Activated T-cell treated with anti-CD3 and anti-CD28 coated beads, Interleukin-2, amount 50 U/mL, for 48 hours (primary cell): ENCODE measurements at places on chromosomes 7 and 10.

GRCh38 chr7:50492770-50493519 is 42.8 kb upstream of the FIGNL1 start:
- no peak for DNase-seq

DNA sequence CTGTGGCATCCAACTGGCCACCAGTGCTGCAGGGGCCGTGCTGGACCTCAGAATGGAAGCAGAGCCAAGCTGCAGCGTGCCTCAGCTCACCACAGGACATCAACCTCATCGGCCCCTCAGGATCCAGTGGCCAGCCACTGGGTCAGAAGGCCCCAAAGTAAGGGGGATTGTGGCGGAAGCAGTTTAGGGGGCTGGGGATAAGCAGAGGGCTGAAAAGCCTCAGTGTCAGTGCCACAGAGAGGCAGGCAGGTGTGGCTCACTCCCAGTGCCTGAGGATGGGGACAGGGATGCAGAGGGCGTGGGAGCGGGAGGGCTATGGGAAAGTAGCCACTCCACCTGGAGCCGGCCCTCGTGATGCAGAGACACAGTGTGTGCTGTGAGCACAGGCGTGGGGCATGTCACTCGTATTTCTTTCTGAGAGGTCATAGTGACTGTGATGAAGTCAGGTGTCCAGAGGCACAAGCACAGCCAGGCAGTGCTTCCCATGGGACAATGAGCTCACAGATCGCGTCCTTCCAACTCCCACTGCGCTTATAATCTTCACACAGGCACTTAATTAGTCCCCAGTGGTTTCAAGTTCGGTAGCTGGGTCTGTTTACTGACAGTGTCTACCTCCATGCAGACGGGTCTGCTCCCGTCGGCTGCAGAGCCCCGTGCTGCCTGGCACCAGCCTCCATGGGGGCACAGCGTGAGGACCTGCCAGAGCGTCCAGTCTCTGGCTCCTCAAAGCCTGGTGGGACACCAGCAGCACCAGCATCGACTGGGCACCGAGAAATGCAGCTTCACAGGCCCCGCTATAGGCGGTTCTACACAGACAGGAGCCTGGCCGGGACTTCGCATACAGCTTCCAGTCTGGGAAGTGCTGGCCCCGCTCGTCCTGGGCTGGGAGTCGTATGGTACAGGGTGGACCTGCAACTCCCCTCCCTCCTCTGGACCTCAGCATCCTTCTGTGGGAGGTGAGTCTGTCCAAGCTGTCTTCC is 42.9 kb upstream of the CNPY1 start:
- no peak for DNase-seq

GRCh38 chr10:17229717-17229966 is 1.6 kb downstream of the VIM start:
- no peak for DNase-seq

GRCh38 chr10:95908450-95908849 is 675 bp downstream of the CC2D2B start:
- no peak for DNase-seq

GRCh38 chr10:132590752-132591121 is 53.1 kb downstream of the INPP5A start:
- DNase-seq: no peak

DNA sequence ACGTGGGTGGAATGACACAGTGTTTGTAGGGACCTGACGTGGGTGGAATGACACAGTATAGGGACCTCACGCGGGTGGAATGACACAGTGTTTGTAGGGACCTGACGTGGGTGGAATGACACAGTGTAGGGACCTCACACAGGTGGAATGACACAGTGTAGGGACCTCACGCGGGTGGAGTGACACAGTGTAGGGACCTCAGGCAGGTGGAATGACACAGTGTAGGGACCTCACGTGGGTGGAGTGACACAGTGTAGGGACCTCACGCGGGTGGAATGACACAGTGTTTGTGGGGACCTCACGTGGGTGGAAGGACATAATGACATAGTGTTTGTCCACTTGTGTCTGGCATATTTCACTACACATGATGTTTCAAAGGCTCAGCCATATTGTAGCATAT is 19.3 kb downstream of the PPP2R2D start:
- DNase-seq: no peak
